ENCODE measurements at places on chromosomes 12 and 14.

GRCh38 chr12:97790281-97790680, 327.7 kb downstream of the RMST start:
- DNase-seq = no peak

DNA sequence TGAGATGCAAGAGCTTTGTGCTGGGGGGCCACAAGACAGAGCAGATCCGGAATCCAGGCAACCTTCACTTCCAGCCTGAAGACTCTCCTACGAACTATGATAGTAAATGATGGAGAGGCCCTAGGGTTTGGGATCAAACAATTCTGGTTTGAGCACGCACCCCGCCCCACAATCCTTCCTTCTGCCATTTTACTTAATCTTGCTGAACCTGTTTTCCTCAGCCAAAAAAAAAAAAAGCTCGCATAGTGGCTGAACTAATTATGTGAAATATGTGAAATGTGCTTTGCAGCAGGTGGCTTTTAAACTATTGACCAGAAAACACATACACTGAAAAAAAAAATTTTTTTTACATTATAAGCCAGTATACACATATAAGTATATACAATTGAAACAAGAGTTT, 667 bp upstream of the ITFG2 start:
- no peak for DNase-seq

- DNase-seq = no peak
Measured at GRCh38 chr14:23441076-23441475, 5.6 kb upstream of the MYH7 start.

- no peak for DNase-seq
Measured at GRCh38 chr12:121452340-121452984, 52.5 kb downstream of the RNF34 start.

- DNase-seq = no peak
Measured at GRCh38 chr14:51954031-51954430, 35.3 kb upstream of the RTRAF start.

- DNase-seq = no peak
Measured at GRCh38 chr12:22100958-22101748, 55.1 kb downstream of the CMAS start.

GRCh38 chr12:6430124-6430989, 14.4 kb upstream of the CD27 start:
- peak; percentile 63 for DNase-seq
